ENCODE measurements at places on chromosomes 13 and 19.

DNA sequence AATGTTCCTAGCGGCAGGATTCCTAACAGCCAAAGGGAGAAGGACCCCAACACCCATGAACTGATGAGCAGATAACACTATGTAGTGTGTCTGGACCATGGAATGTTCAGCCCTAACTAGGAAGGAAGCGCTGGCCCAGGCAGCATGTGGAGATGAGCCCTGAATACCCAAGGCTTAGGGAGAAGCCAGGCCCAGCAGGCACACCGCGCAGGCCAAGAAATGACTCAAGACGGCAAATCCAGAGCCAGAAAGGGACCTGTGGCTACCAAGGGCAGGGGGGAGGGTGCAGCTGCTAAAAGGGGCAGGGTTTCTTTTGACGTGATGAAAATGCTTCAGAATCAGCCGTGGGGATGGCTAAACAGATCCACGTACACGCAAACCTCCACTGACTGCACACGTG lies 20.7 kb upstream of the TINCR start:
- no peak for DNase-seq

DNA sequence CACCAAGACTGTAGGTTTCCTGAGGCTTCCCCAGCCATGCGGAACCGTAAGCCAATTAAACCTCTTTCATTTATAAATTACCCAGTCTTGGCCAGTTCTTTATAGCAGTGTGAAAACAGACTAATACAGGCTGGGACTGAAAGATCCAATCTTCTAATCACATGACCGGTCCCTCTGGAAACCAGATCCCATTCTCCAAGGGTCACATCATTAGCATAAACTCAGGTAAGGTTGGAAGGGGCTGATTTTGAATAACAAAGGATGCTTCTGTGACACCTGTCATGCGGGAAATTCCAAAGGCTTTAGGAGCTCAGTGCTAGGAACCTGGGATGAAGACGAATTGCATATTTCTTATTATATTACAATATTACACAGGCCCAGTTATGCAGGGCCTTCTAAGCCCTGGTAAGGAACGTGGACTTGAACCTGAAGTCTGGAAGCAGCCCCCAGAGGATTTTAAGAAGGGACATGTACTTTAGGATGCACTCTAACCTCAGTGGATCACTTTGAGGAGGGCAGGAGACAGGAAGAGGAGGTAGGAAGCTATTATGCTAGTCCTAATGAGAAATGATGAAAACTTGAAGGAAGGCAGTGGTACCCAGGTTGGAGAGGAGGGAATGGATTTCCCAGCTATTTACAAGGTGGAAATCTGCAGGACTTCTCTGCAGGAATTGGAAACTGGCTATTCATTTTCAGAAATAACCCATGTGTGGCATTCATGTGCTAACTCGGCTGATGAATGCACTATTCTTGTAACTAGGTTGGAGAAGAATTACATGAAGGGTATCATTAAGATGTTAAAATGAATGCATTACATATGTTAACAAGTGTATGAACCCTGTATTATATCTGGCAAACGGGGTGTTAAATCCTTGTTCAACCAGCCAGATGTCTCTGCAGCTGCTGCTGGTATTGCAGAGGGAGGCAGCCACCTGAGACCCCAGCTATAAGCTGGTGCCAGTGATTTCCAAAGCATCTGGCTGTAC lies 19.3 kb downstream of the TNFSF11 start:
- DNase-seq: no peak

- no peak for DNase-seq
Measured at GRCh38 chr19:38690146-38690545, 42.7 kb downstream of the ACTN4 start.

GRCh38 chr13:49097374-49097773 lies 121.7 kb downstream of the FNDC3A start:
- no peak for DNase-seq

DNA sequence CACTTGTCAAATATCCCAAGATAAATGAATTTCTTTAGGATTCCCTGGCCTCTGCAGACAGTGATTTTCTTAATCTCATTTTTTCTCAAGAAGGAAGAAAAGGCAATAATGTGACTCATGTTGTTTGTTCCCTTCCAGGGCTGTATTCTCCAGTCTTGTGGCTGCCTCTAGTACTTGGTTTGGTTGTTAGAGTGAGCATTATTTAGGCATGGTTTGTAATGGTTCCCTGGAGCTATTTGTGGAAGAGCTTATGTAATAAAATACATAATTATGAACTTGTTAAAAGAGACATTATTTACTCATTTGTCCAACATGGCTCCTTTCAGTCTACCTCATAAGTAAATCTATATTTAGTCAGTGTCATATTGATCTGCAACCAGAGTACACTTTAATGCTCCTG lies 270.4 kb downstream of the DCT start:
- DNase-seq: no peak
